ENCODE measurements at places on chromosomes 1 and 21.

GRCh38 chr21:31348188-31348587 lies 4.1 kb upstream of the TIAM1 start:
- no peak for DNase-seq

DNA sequence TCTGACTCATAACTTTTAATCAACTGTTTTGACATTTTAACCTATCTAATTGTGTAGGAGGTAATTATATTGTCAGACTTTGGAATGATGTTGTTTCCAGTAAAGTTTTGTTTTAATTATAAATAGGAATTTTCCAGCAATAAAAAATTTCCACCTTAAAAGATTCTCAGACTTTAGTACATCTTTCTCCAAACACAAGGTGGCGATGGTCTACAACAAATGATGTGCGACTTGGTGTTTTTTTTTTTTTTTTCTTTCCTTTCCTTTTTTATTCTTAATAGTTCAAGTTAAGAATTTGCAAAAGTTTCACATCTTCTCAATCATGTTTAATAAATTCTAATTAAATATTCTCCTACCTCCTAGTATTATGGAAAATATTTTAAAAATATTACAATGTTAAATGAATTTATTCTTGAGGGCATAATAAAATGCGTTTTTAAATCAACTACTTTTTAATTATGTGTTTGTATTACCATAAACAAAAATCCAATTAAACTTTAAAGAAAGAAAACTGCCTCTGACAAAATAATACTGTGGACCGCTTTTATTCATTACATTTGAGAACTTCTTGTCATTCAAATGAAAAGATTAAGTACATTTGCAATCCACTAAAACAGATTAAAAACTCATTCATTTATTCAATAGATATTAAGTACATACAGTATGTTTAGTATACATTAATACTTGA lies 4.4 kb upstream of the ADAMTS1 start:
- DNase-seq, result peak; percentile 64

- DNase-seq, result no peak
These were observed 53.6 kb downstream of the POFUT2 start for GRCh38 chr21:45234127-45234526.

GRCh38 chr1:43346636-43347035 lies 9.0 kb downstream of the MPL start:
- no peak for DNase-seq

DNA sequence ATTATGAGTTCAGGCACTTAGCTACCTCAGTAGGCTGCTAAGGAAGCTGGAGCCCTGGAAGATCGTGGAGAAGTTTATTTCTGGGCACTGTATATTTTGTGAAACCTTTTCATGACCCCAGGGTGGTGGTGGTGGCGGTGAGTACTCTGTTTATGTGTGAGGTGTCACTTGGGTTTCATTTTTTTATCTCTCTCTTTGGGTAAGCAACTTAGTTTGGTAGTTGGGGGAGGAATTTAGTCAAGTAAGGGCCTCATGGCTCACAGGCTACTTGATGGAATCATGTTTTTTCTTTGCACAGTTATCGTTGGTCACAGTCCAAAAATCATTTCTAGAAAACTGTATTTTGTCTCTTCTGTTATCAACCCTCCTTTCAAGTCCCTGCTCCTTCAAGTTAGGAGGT lies 33.9 kb downstream of the C1orf141 start:
- DNase-seq, result no peak

DNA sequence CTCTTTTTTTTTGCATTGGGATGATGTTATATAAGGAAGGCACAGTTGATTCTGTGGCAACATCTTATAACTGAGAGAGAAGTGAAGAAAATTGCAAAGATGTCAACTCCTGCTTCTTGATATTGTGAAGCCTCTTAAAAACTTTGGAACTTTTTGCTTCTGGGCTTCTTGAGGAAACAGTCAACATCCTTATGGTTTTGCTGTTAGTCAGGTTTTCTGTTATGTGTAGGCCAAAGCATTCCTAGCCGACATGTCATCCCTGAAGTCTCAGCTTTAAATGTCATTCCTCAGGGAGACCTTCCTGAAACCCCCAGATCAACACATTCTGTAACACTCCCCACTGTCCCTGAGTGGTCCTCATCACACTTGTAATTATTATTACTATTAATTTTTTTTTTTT lies 12.6 kb downstream of the FALEC start:
- peak; percentile 78 for DNase-seq

DNA sequence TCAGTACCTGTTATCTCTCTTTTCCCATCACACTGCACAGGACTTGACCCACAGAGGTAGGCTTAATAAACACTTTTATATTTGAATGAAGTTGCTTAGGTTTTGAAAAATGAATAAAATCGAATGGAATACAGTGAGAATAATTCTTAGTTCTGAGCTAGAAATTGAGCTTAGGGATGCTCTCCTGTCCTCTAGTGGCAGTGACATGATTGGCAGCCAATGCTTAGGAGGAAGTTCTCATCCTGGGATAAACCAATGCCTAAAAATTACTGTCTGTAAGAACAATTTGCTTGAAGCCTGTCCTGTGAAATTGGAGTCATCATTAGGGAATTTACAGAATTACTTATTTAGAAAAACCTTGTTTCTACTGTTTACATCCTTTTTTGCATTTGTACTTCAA lies 21.3 kb upstream of the CYP4X1 start:
- DNase-seq, result no peak

DNA sequence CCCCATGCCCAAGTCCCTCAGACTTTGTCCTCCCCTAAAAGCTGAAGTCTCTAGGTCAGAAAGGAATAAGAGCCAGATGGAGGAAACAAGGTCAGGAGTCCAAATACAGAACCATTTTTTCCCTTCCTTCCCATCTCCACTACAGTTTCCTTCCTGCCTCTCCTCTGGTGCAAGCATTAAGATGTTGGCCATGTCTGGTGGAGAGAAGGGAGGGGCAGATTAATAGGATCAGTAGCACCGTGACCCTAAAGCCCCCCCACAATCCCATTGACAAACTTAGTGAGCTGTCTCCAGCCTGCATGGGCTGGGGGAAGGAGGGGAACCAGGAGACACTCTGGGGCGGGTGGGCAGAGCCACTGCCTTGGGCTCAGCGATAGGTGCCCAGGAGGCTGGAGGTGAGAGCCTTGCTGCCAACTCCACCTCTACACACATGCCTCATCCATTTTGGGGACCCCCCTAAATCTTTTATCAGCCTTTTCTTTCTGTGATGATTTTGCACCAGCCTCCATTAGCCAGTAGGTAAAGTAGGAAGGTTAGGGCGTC lies 59.8 kb downstream of the RHBG start:
- DNase-seq, result no peak

- no peak for DNase-seq
These were observed 1.3 kb downstream of the PLA2G2E start for GRCh38 chr1:19922015-19922688.

Measured in fibroblast of skin of abdomen (primary cell).